Fibroblast of skin of right biceps (primary cell): ENCODE measurements at places on chromosomes 11 and 22.
A peak's percentile ranks its signal among the peaks of the same experiment; 100 is the strongest.

- peak; percentile 62 for DNase-seq
Observed at GRCh38 chr11:70661761-70662501, 263.6 kb downstream of the CTTN start.

GRCh38 chr11:111559800-111560464 lies 19.4 kb downstream of the LAYN start:
- DNase-seq = no peak

- DNase-seq = no peak
Observed at GRCh38 chr11:68796801-68797200, 44.9 kb downstream of the CPT1A start.

- no peak for DNase-seq
Observed at GRCh38 chr11:102456381-102456780, 3.8 kb upstream of the TMEM123 start.
